ENCODE measurements at places on chromosomes 12 and 14. TPM values are rescaled to one million over a fixed set of nuclear protein-coding genes. Genes with fewer than 3 reads are reported as not detected.
A peak's percentile ranks its signal among the peaks of the same experiment; 100 is the strongest.

GRCh38 chr14:75119056-75119455 lies 7.8 kb downstream of the NEK9 start:
- peaks cover 49% of the 10 kb centered on the region for H3K4me1 ChIP-seq
- peaks cover 79% of the 10 kb centered on the region for H3K36me3 ChIP-seq
- H3K27me3 ChIP-seq, result no peaks in the 10 kb centered on the region
- H3K4me3 ChIP-seq, result no peak overlapping the region
- H3K27ac ChIP-seq, result no peak overlapping the region
- DNase-seq, result no peak

DNA sequence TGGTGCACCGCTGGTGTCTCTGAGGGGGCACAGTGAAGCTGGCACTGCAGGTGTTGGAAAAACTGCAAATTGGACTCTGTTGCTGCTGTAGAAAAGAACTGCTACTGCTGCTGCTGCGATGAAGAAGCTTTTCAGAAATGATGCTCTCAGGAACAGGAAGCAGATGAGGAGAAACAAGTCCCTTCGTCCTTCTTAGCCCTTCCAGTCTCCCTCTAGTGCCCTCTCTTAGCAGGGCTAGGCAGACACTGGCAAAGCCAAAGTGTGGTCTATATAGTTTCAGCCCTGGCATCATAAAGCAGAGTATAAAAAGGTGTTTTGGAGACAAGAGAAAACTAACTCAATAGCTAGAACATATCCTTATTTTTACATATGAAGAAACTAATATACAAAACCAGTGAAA lies 174.5 kb downstream of the MYRFL start:
- no peak for DNase-seq
- H3K4me3 ChIP-seq, result no peak overlapping the region
- H3K36me3 ChIP-seq, result no peaks in the 10 kb centered on the region
- H3K4me1 ChIP-seq, result no peaks in the 10 kb centered on the region

TAS2R42 gene
- not detected for total RNA-seq

DNA sequence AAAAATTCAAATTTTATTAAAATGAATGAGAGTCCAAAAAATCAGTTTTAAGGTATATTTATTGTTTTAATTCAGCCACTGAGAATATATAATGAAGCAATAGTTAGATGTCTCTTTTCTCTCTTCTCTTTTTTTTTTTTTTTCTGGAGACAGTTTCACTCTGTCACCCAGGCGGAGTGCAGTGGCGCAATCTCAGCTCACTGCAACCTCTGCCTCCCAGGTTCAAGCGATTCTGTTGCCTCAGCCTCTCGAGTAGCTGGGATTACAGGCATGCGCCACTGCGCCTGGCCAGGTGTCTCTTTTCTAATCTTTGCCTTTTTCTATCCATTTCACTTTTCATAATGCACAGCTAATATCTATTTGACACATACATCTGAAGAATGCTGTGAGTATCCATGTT lies 307.1 kb upstream of the RGS6 start:
- no peak overlapping the region for H3K27ac ChIP-seq
- DNase-seq, result peak; percentile 81
- no peaks in the 10 kb centered on the region for H3K27me3 ChIP-seq
- H3K4me3 ChIP-seq, result no peak overlapping the region
- no peaks in the 10 kb centered on the region for H3K4me1 ChIP-seq
- H3K36me3 ChIP-seq, result peaks cover 84% of the 10 kb centered on the region
